Naive thymus-derived CD8-positive, alpha-beta T cell (primary cell): ENCODE measurements at places on chromosomes 11 and 22.

- no peak for DNase-seq
These were observed 53.0 kb upstream of the RDX start for GRCh38 chr11:110349138-110349996.

- DNase-seq, result no peak
These were observed 906.9 kb upstream of the RAG2 start for GRCh38 chr11:37504921-37505320.

GRCh38 chr22:37746366-37747079 lies 49.7 kb downstream of the TRIOBP start:
- DNase-seq, result no peak

GRCh38 chr11:69746752-69747742 lies 28.1 kb downstream of the FGF4 start:
- no peak for DNase-seq

DNA sequence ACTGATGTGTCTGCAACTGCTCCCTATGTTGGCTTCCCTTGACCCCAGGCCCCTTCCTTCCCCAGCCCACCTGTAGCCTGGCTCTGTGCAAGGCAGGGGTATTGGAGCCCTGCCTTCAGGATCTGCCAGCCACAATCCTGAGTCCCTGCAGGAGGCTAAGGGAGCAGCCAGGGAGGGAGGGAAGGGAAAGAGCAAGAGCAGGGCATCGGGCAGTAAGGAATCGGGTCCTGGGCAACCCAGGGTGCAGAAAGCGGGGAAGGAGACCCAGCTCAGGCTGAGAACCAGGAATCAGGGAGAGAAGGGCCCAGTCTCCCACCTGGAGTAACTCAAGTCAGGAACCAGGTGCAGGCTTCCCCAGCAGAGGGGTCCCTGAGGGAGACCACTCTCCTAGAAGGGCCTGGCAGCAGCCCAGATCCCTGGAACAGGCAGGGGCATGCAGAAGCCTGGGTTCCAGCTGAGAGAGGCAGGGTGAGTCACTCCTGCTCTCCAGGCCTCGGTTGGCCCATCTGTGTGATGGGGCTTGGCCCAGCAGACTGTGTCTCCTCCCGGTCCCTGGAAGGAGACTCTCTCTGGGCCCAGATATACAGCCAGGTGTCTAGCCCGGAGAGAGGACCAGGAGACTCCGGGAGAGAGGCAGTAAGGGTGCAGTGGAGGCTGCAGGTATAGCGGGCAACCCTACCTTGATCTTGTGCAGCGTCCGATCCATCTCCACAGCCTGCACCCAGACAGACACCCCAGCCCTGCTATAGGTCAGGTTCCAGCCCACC lies 13.4 kb downstream of the STARD10 start:
- no peak for DNase-seq

GRCh38 chr11:25596701-25597100 lies 735.2 kb upstream of the ANO3 start:
- DNase-seq, result no peak
